Stimulated activated CD8-positive, alpha-beta memory T cell treated with anti-CD3 and anti-CD28 coated beads, Interleukin-15, amount 100 ng/mL, for 24 hours (primary cell): ENCODE measurements at places on chromosomes 13 and 19.

DNA sequence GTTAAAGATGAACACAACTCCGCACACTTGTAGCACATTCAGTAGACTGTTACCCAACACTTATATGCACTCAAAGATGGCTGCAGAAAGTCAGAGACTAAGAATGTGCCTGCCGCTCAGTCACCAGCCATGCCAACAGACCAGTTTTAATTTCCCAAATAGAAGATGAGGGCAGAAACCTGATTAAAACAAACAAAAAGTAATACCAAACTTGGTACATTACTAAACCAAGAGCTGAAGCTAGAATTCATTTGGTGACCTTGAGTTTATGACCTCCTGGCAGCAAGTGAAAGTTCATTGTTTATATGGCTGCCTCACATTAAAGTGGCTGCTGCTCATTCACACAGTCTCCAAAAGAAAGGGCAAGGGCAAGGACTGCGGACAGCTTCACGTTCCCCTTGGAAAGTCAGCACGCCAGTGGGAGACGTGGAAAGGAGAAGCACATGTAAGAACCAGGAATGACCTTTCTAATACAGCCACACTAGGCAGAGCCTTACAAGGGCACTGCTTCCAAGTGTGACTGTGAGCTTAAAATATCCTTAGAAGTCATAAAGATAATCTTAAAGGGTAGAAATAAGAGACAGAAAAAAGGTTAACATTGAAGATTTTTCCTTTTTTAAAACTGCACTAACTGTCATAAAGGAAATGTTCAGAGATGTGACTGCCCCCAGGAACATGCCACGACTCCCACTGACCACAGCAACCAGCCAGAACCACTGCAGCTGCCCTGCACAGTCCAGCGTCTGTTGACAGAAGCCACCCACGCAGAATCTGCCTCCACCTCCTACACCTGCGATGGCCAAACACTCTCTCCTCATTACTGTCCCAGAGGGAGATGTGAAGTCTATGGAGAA, 73.5 kb downstream of the STK24 start:
- DNase-seq, result no peak

GRCh38 chr13:20997301-20998161, 63.9 kb downstream of the LATS2 start:
- no peak for DNase-seq

- DNase-seq, result no peak
Measured at GRCh38 chr19:56900573-56901097, 60.1 kb upstream of the PEG3 start.

DNA sequence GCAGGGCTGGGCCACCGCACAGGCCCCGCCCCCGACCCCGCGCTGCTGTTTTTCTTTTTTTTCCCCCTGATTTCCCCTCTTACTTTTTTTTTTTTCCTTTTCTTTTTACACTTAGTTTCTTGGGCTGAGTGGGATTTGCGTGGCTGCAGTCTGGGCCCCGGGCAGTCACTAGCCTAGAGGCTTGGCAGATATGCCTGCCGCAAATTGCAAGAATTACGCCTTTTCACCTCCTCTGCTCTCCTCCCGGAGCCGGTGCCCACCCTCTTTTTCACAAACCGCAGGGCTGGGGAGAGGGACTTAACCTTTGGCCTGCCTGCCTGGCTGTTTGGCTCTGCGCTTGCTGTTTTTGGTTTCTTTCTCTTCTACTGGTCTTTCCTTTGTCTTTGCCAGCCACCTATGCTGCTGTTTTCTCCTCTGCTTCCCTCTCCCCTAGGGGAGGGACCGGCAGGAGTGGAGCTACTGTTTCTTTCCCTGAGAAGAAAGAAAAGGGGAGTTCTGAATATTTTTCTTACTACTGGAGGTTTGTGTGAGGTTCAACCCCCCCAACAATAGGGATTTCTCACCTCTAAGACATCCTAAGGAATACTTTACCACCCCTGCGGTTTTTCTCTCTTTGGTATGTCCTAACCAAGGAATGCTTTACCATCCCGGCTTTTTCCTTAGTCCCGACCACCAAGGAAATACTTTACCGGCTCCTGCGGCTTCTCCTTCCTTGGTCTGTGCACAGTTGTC, 11.0 kb downstream of the ZNF552 start:
- DNase-seq, result no peak

DNA sequence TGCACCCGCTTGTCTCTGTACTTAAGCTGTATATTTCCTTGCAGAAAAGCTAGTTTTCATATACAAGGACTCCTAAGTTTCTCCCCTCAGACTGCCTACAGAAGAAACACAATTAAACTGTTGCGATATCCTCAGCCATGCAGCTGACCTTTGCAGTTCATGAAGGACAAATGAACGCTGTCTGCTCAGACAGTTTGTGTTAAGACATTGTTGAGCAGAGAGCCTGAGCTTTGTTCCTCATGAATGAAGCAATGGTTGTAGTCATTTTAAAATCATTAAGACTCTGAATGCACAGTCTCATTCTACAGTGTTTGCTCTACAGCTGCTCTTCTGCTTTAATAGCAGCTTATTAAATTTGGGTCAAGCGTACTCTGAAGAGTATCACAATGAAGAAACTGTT, 23.2 kb upstream of the MAB21L1 start:
- DNase-seq, result no peak
